T-helper 2 cell treated with Interferon-gamma antibody and Interleukin-4, amounts not matched to agents 5 μg/mL and 100 μg/mL, for 36 hours (primary cell): ENCODE measurements at places on chromosomes 6 and 20.
A peak's percentile ranks its signal among the peaks of the same experiment; 100 is the strongest.

DNA sequence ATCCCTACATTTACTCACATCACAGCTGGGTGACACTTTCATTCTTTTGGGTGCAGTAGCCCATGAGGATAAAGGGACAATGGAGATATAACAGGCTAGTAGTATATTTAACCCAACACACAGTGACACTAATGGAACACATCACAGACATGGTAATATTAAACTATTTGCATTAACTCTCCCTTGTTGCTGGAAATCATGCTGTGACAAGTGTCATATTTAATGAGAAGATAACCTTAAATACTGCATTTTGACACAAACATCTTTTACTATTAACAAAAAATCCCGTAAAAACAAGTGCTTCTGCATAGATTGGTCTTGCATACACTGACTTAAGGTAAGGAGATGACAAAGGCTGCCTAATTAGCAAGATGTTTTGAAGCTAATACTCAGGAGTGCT is 45.5 kb downstream of the CNR1 start:
- no peak overlapping the region for H3K27ac ChIP-seq
- H3K4me1 ChIP-seq = no peaks in the 10 kb centered on the region
- H3K36me3 ChIP-seq = no peaks in the 10 kb centered on the region
- DNase-seq = no peak

DNA sequence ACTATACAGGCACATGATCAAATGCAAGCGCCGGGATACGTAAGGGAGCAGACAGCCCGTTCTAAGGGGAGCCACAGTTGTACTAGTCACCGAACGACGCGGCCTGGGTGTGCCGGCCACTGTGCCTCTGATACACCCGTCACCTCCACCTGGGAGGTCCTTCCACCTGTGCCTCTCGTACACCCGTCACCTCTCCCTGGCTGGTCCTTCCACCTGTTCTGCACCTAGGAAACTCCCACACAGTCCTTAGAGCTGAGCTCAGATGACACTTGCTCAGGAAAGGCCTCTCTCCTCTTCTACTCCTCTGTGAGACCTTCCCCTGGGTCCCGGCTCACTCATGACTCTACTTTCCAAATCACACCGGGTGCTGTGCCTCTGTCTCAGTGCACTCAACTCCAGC is 245.0 kb downstream of the TTLL2 start:
- no peaks in the 10 kb centered on the region for H3K27me3 ChIP-seq
- H3K27ac ChIP-seq = no peak overlapping the region
- no peaks in the 10 kb centered on the region for H3K4me1 ChIP-seq
- H3K36me3 ChIP-seq = no peaks in the 10 kb centered on the region

GRCh38 chr6:22418714-22419113 is 121.9 kb upstream of the PRL start:
- H3K4me3 ChIP-seq = no peak overlapping the region
- no peak for DNase-seq
- no peaks in the 10 kb centered on the region for H3K4me1 ChIP-seq

DNA sequence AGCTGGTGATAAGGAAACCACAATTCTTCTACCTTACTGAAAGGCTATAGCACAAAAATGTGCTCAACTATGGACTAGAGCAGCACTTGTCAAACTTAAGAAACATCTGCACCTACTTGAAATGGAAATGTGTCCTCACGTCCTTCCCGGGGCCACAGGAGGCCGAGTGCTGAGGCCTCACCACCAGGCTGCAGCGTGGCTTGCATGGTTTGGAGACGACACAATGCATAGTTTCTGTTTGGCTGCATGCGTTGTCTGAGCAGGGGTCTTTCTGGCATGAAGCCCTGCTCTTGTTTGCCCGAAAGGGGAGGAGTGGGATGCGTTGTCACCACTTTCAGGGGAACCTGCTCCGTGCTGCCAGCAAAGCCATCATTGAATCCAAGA is 228.8 kb downstream of the TTLL2 start:
- DNase-seq = no peak
- no peak overlapping the region for H3K27ac ChIP-seq
- H3K4me1 ChIP-seq = no peaks in the 10 kb centered on the region

GRCh38 chr20:25398376-25399036 is 7.9 kb upstream of the ABHD12 start:
- H3K36me3 ChIP-seq = peaks cover 3% of the 10 kb centered on the region
- no peak overlapping the region for H3K27ac ChIP-seq
- H3K4me3 ChIP-seq = no peak overlapping the region
- peaks cover 5% of the 10 kb centered on the region for H3K4me1 ChIP-seq

DNA sequence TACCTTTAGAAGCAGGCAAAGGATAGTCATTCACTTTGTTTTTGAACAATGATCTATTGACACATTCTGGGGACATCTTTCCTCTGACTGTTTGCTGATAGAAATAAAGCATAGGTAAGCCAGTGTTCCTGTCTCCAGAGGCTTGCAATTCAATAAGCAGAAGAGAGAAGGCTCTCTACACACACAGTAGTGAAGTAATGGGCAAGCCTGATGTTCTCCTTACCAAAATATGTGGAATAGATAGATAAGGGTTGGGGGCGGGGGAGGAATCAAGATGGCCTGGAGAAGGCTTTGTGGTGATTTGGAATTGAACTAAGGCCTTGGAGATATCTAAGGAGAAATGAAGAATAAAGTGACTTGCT is 27.3 kb downstream of the PAQR8 start:
- DNase-seq = no peak
- peaks cover 69% of the 10 kb centered on the region for H3K4me1 ChIP-seq
- peak overlapping the region; percentile 77 for H3K4me3 ChIP-seq
- H3K27ac ChIP-seq = peak overlapping the region; percentile 93
- no peaks in the 10 kb centered on the region for H3K27me3 ChIP-seq
- peaks cover 26% of the 10 kb centered on the region for H3K36me3 ChIP-seq

- H3K27ac ChIP-seq = no peak overlapping the region
- H3K4me3 ChIP-seq = no peak overlapping the region
- no peaks in the 10 kb centered on the region for H3K36me3 ChIP-seq
Measured at GRCh38 chr6:48061265-48061990, 49.6 kb downstream of the PTCHD4 start.

DNA sequence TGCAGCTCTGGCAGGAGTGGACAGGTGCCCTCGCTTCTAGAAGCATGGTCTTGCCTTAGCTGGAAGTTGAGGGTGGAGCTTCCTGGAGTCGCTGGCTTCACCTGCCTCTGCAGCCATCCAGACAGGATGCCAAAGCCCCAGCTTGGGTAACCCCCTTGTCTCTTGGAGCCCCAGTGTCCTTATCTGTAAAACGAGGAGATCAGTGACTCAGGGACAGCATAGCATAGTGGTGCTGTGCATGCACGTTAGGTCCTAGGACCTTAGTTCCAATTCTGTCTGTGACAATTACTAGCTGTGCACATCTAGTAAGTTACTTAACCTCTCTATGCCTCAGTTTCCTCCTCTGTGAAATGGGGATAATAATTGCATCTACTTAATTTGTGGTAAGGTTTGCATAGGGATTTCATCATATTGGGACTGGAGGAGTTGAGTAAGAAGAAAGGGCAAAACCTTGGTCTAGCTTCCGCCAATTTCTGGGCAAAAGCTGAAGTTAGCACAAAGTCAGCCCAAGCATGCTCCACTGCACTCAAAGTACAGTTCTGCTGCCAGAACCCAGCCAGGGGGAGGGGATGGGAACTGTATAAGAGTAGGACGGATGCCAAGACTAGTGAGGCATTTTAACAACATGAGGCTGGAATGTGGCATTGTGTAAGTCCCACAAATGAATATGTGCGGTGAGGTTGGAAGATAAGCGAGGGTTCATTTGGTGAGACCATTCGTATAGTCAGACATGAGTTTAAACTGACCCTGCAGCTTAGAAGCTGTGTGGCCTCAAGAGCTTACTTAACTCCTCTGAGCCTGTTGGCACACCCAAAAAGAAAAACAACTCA is 24.5 kb downstream of the TOX2 start:
- no peak for DNase-seq
- peaks cover 10% of the 10 kb centered on the region for H3K27me3 ChIP-seq
- no peak overlapping the region for H3K27ac ChIP-seq
- no peak overlapping the region for H3K4me3 ChIP-seq

- no peaks in the 10 kb centered on the region for H3K36me3 ChIP-seq
- no peak overlapping the region for H3K27ac ChIP-seq
- no peak for DNase-seq
- peaks cover 8% of the 10 kb centered on the region for H3K27me3 ChIP-seq
- H3K4me3 ChIP-seq = no peak overlapping the region
Measured at GRCh38 chr20:12927489-12927888, 81.3 kb upstream of the SPTLC3 start.

DNA sequence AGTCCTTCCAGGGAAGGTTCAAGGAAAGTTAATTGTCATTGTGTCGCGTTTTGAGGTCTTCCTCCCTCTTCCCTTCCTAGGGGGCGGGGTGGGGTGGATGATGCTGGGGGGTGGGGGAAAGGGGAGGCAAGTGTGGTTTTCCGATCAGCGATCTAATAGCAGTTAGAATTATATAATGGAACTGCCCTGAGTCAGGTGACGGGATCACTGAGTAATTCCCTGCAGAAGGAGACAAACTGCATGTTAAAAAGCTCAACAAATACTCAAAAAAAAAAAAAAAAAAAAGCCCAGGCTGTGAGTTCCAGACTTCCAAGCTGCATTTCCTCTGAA is 240.4 kb downstream of the PHACTR1 start:
- peaks cover 55% of the 10 kb centered on the region for H3K27me3 ChIP-seq
- H3K4me3 ChIP-seq = peak overlapping the region; percentile 86
- H3K36me3 ChIP-seq = no peaks in the 10 kb centered on the region
- peaks cover 12% of the 10 kb centered on the region for H3K4me1 ChIP-seq
- DNase-seq = no peak
- no peak overlapping the region for H3K27ac ChIP-seq

GRCh38 chr6:157187182-157188083 is 135.9 kb downstream of the TMEM242 start:
- H3K4me3 ChIP-seq = no peak overlapping the region
- DNase-seq = no peak
- no peak overlapping the region for H3K27ac ChIP-seq
- H3K4me1 ChIP-seq = peaks cover 11% of the 10 kb centered on the region
- peaks cover 51% of the 10 kb centered on the region for H3K36me3 ChIP-seq
- H3K27me3 ChIP-seq = no peaks in the 10 kb centered on the region

DNA sequence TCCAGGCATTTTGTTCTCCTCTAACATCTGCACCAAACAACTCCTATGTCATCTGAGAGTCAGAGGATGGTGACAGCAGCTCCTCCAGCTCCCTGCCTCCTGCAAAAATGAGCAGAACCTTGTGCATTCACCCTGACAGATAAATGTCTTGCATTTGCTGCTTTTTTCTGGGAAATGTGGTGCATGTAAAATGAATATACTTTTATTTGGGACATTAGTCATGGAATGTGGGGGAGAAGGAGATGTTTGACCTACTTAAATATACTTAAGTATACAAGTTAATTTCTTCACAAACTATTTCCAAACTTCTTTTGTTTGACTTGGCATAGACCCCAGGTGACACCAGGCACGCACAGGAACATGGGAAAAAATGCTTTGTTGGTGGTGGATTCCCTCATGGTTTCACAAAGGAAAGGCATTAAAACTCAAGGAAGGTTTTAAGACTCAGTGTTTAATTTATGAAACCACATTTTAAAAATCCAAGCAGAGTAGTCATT is 181.8 kb upstream of the MCHR2 start:
- peaks cover 27% of the 10 kb centered on the region for H3K4me1 ChIP-seq
- H3K4me3 ChIP-seq = no peak overlapping the region
- H3K27ac ChIP-seq = no peak overlapping the region
- peaks cover 3% of the 10 kb centered on the region for H3K36me3 ChIP-seq

DNA sequence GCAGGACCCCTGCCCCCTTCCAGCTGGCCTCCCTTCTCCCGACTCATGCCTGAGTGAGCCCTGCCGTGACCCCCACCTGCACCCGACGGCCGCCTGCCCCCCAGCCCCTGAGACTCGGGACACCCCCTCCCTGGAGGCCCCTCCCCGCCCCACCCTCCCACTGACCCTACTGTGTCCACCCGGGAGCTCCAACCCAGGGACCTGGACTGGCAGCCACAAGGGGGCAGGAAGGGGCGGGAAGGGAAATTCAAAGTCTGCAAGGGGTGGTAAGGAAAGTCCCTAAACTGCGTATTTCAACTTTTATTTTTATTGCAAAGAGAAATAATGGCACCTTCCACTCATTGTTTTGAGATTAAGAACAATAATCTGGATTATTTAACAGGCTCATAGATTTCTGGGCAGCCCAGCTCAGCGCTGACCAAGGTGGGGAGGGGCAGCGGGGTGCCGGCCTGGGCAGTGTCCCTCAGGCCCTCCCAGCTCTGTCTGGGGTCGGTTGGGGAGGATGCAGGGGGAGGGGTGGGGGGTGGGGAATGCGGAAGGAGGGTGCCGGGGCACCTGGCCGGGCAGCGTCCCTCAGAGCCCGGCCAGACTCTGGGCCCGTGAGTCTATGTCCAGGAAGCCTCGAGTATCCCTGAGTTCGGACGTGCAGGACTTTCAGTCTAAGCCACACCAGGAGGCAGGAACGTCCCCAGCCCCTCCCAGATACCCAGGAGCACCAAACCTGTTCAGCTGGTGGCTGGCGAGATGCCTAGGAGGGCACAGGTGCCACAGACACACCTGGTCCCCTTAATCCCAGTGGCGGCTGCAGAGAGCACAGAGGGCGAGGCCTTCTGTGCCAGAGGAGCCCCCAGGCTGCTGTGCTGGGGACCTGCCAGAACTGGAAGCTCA is 1.3 kb upstream of the PTK6 start:
- no peaks in the 10 kb centered on the region for H3K27me3 ChIP-seq
- peak overlapping the region; percentile 77 for H3K4me3 ChIP-seq

- no peak for DNase-seq
- no peaks in the 10 kb centered on the region for H3K27me3 ChIP-seq
- H3K27ac ChIP-seq = no peak overlapping the region
Measured at GRCh38 chr20:4944518-4945313, 56.6 kb downstream of the SLC23A2 start.
